ENCODE measurements at places on chromosomes 1 and 21.
A peak's percentile ranks its signal among the peaks of the same experiment; 100 is the strongest.

DNA sequence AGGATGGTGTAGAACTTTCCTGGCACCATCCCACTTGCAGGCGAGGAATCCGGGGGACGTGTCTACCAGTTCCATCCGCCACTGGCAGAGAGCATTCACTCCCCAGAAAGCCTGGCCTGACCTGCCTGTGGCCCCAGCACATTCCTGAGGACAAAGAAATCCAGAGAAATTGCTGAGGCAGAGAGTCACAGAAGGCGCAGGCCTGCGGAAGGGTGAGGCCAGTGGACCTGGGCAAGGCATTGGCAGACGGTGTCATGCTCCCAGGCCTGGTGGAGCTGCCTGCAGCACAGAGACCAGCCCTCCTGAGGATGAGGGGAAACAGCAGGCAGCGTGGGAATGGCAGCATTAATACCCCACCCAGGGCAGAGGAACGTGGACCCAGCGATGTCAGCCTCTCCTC is 81.2 kb upstream of the F3 start:
- no peak for DNase-seq

GRCh38 chr1:215523906-215524305 is 43.2 kb upstream of the KCTD3 start:
- DNase-seq: no peak

- no peak for DNase-seq
These were observed 1554.0 kb downstream of the KCNT2 start for GRCh38 chr1:195054217-195054687.

DNA sequence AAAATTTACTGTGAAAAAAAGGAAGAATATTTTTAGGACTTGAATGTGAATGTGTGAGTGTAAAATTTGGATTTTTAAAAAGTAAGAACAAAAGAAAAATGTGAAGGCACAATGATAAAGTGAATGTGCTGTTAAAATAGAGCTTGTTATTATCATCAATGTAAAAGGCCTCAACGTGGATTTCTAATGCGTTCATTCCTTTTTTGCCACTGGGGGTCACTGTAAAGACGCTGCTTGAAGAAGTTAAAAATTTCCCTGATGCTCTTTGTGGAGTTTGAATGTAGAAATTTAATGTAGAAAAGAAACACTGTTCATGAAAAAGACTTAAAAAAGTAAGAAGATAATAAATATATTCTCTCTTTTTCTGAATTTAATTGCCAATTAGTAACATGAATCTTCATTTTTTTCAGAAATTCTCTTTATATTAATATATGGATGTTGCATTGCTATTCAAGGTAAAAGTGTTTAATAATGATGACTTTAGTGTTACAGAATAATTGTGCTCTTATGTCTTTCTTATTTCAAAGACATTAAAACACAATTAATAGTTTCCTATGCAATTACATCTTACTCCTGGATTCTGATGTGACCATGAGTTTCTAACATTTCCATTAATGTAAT is 161.5 kb downstream of the DNM3 start:
- DNase-seq: peak; percentile 49

- peak; percentile 29 for DNase-seq
These were observed 9.1 kb upstream of the ATAD3B start for GRCh38 chr1:1462318-1462966.

- DNase-seq: no peak
These were observed 86.9 kb downstream of the STUM start for GRCh38 chr1:226635456-226635941.

DNA sequence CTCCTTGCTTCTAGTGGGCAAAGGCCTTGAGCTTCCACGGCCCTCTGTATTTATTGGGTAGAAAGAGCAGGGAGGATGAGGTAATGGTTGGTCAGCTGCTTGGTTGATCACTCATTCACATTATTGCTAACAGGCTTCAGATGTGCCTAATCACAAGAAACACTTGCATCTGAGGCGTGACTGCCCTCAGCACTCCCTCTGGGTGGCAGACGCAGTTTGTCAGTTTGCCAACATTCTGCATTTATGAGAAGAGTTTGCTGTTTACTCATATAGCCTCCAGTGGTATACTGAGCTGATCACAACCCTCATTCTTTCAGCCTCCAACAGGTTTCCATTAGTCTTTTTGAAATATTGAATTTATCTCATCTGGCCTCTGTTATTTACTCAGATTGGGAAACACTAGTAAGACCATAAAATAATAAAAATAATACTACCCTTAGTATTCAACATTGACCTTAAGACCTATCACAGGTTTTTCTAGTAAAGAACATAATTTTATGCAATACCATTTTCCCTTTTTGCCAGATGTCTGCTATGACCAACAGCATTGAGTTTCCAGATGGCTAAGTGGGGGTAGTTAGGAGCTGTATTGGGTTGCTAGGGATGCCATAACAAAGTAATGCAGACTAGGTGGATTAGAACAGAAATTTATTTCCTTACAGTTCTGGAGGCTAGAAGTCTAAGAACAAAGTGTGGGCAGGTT is 53.3 kb downstream of the PTGFR start:
- no peak for DNase-seq

DNA sequence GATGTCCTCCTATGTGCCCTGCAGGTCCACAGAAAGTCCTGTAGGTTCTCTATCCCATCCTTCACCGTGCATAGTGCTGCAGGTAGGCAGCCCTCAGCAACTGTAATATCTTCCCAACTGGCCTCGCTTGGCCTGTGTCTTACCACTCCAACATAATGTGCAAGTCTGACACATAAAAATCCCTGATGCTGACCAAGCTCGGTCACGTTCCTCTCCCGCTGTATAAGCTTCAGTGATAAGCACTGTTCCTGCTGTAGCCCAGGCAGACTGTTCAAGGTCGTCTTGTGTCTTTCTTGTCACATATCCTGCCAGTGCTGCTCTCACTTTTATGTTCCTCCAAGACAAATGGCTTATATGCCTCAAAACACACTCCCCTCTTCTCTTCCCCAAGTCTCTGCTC is 19.4 kb upstream of the KCNE1 start:
- no peak for DNase-seq

DNA sequence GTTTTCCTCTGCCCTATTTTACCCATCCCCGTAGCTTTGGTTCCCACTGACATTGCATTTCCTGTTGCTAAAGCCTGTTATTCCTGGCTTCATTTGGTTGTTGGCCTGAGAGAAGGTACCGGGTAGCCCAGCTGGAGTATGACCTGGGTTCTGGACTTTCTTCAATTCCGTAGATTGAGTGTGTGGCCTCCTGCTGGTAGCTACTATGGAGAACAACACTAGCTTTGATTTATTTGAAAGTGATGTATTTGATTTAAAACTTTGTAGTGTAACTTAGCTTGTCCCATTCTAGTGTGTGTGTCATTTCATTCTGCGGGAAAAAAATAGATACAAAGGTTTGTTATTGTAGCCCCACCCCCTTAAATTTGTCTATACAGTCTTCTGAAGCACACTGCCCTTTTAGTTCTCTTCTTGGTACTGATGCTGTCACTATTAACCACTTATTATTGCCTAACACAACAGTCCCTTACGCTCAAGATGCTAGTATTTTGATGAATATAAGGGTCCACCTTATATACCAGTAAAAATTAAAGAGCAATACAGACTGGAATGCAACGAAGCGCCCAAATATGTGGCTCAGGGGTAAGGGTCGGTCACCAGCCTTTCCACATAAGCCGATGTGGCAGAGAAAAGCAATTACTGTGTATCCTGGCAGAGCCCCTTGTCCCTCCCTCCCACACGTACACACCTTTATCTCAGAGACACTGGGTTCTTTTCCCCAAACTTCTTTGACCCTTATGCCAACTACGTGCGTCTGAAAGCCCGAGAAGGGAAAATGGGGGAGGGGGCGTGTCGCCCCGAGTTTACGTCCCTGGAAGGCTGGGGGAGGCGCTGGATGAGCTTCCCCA is 643 bp upstream of the MOV10 start:
- no peak for DNase-seq

DNA sequence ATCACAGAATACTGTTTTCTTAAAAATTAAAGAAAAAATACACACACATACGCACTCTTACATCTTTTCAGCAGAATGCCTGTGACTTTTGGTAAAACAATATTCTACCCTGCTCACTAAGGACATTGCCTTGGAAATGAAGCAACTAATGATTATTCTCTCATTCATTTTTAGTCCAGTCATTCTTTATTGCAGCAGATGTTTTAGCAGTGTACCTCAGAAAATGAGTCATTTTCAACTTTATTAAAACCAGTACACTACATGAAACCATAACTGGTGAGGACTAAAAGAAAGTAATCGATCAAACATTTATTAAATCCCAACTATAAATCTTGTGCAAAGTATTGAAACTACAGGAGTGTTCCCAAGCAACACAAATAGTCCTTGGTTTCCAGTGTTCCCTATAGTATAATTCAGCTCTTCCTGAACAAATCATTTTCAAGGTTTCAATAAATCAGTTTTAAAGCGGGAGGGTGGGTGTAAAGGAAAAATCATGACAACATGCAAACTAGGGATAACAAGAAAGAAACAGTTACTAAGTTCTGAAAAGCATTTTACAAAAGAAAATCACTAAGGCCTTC is 114.2 kb downstream of the ADGRL4 start:
- DNase-seq: no peak

GRCh38 chr1:15391366-15391765 is 18.3 kb upstream of the EFHD2 start:
- DNase-seq: no peak

GRCh38 chr1:236117710-236118109 is 24.6 kb upstream of the GPR137B start:
- no peak for DNase-seq

- no peak for DNase-seq
These were observed 131.9 kb upstream of the LYPLAL1 start for GRCh38 chr1:219041818-219042217.

DNA sequence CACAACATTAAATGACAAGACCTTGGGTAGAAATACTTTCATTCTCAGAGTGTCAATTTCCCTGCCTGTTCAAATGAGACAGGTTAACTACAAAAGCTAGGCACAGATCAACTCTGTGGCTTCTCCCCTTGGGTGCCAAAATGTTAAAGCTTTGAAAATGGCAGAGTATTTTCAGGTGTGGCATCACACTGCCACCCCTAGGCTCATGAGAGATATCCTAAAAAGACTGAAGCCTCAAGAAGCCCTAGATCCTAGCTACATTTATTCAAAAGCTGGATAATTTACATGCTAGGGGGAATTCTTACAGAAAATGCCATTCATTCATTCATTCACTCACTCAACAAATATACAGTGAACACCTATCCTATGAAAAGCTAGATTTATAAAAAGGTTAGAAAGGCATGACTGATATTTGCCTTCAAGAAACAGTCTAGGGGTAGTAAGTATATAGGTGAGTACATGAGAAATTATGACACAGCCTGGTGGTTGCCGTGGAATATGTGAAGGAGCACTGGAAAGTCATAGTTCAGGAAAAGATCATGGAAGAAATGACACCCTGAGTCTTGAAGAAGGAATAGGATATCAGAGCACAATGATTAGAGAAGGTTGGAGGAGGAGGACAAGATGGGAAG is 15.9 kb upstream of the RAB4A start:
- peak; percentile 62 for DNase-seq

GRCh38 chr21:42063571-42064521 is 7.3 kb upstream of the UMODL1 start:
- DNase-seq: no peak

GRCh38 chr1:53739109-53739681 is at the start of gene GLIS1:
Gene GLIS1 (minus strand): TSS chr1:53739164. CDS start chr1:53738064, 1,100 bp downstream.
- DNase-seq: peak; percentile 99

GRCh38 chr21:41709166-41709565 is 57.7 kb downstream of the RIPK4 start:
- no peak for DNase-seq

- DNase-seq: no peak
These were observed 176.5 kb downstream of the PSMG1 start for GRCh38 chr21:39006571-39007311.

DNA sequence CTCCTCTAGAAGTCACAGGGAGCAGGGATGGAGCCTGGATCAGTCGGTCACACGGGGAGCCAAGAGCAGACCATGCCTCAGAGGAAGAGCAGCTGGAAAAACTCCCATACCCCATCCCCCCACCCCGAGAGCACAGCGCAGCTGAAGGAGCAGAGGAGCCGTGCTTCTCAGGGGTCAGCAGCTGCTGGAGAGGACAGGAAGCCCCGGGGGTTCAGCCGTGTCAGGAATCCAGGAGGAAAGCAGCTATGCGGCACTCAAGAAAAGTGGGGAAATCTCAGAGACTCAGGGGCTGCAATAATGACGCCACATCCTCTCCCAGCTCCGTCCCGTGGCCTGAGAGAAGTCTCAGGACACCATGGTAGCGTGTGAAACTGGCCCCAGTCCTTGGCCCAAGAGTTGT is 102.3 kb downstream of the NPHP4 start:
- no peak for DNase-seq

GRCh38 chr1:108200687-108201051 is 526 bp upstream of the SLC25A24 start:
- DNase-seq: peak; percentile 75

DNA sequence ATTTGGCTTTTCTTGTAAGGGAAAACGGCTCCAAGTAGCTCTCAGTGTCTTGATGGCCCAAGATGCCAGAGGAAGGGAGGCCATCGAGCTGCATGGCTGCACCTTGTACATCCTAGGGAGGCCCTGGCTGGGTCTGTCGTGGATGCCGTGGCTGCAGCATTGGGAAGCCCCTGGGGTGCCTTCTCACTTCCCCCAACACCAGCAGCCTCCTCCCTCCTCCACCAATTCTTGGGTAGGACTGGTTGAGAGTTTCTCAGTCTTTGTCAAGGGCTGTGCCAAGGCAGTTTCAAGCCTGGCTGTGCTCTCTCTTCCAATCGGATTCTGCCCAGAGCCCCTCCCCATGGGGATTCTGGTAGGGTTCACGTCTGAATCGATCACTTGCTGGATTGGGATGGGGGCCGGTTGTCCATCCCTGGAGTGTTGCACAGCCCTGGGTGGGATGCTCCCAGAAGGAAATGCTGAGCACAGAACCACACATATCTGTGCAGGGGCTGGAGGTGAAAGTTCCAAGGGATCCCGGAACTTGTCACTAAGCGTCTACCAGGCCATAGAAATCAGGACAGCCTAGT is 14.0 kb upstream of the SPSB1 start:
- DNase-seq: no peak

GRCh38 chr1:20358761-20359263 is 68.1 kb downstream of the VWA5B1 start:
- no peak for DNase-seq

- no peak for DNase-seq
These were observed 713.8 kb downstream of the KCNT2 start for GRCh38 chr1:195894411-195894810.

Data from D341Med (cell line).